ENCODE measurements at places on chromosomes 5 and 9.

DNA sequence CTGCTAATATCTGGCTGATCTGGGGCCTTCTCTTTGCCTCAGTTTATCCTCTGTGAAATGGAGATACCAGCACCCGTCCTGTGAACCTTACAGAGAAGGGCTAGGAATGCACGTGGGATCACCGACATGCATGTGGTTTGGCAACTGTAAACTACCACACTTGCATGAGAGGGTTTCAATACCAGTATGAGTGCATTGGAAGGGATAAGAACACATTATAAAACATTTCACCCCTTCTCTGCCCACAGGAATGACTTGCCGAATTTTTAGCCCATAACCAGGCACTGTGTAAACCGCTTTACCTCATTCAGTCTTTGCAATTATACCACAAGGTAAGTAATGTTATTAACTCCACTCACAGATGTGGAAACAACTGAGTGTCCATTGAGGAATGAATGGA is 8.9 kb upstream of the RAB14 start:
- DNase-seq: no peak

GRCh38 chr5:83703059-83703458 is 17.6 kb downstream of the HAPLN1 start:
- no peak for DNase-seq

DNA sequence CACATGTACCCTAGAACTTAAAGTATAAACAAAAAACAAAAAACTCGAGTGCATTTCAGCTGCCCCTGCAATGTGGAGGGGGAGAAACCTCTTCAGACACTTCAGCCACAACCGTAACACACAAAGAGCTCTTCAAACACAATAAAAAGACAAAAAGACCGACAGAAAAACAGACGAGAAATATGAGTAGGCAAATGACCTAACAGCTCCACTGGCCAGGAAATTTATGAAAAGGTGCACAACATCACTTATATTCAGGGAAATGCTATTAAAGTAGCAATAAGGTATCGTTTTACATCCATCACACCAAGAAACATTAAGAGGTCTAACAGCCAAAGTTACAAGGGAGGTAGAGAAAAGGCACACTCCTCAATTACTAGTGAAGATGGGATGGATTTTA is 6.2 kb downstream of the ZBED3 start:
- no peak for DNase-seq

DNA sequence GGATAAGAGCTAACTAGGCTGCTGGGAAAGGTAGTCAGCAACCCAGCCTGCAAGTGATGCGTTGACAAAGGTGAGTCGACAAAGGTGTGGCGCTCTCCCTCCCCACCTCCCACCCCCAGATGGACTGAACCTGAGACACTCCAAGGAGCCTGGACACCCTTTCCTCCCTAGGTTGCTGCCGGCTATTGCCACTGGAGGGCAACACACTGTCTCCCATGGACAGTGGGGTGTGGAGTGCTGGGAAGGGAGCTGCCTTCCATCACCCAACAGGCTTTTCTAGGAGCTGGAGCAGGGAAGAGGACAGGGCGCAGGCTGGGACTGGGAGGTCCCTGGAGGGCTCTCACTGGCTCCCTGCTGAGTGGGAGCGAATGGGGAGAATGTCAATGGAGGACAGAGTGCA is 75.4 kb upstream of the ARAP3 start:
- peak; percentile 84 for DNase-seq

DNA sequence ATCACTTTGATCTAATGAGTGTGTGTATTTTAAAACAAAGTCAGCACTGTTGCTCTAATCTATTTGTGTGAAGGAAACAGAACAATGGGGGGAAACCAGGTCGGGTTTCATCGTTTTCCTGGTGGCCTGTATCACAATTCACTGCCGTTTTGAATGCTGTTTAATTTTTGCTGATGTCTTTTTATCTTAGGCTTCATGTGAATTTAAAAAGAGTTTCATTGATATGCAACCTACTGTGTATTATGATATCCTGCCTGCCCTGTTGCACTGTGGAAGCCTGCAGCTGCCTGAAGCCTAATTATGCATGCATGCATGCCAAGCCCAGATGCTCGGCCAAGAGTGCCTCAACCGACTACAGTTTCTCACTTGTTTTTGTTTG is 307.5 kb downstream of the ZNF608 start:
- no peak for DNase-seq

DNA sequence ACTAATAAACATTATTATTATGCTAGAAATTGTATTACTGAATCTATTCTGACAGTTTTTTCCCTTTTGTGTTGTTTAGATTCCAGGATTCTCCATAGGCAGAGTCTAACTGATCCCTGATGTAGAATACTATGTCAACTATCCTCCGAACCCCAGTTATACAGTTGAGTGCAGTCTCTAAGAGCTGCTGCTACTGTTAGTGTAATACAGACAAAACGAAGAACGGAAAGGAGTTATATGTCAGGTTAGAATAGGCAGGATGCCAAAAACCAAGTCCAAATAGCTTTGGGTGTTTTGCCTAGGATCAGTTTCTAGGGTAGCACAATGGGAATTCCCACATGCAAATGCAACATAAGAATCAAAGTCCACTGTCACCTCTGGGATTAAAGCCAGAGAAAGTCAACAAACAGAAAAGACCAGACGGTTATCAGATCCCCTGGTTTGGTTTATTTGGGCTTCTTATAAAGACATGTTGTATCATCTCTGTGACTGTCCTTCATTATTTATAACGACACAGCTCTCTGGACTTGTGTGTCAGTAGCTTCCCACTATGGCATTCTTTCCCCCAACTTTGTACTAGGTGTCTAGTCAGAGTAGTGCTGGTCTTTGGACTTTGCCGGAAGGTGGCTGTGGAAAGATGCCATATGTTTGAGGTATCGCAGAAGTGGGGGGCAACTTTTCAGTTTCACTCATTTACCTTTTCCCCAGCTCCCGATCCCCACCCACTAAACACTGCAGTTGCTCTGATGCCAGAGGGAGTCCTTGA is 14.9 kb upstream of the TMEM38B start:
- no peak for DNase-seq

- DNase-seq: no peak
Measured at GRCh38 chr9:110115341-110115820, 92.6 kb downstream of the C9orf152 start.

GRCh38 chr9:122287214-122287720 is 22.6 kb downstream of the MRRF start:
- no peak for DNase-seq

DNA sequence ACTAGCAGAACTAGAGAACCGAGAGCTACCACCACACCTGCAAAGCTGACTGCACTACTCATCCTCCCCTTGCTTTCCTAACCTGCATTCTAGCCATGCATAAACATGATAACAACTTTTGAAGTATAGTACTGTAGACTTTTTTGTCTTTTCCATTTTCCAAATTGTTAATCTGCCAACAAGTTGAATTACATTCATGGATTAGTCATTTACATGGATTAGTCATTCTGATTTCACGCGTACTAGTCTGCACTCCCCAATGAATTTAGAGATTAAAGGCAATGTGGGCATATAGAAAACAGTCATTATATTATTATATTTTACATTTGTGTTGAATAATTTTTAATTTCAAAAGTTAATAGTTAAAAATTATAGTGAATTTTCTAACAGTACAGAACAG is 81.4 kb downstream of the EDIL3 start:
- no peak for DNase-seq

- no peak for DNase-seq
Measured at GRCh38 chr9:115192835-115193525, 75.0 kb upstream of the TNC start.

DNA sequence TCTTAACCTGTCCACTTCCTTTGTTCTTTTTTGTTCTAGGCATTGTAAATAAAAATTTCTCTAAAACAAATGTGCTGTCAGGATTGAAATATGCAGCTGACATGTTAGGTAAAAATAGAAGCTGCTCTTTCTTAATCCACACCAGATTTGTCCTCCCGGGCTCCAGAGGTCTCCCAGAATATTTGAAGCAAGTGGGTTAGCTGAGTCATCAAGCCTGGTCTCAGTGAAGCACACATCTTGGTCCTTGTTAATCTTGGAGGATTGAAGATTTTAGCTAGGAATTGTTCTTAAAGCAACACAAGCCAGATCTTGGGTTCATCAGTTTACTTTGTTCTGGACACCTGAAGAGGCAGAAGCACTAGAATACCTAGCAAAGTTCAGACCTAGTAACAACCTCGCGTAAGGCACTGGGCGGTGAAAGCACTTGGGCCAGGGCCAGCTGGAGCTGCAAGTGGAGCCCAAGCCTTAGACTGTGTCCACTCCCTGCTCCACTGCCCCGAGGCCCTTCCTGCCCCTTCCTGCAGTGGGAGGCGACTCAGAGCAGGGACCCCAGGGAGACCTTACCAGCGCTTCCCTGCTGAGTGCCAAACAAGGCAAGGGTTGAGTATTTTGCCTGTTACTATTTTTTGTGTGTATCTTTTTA is 36.5 kb downstream of the HABP4 start:
- DNase-seq: no peak

GRCh38 chr9:94685359-94685758 is 41.1 kb upstream of the AOPEP start:
- DNase-seq: no peak

- no peak for DNase-seq
Measured at GRCh38 chr9:106829666-106830408, 33.1 kb upstream of the ZNF462 start.

DNA sequence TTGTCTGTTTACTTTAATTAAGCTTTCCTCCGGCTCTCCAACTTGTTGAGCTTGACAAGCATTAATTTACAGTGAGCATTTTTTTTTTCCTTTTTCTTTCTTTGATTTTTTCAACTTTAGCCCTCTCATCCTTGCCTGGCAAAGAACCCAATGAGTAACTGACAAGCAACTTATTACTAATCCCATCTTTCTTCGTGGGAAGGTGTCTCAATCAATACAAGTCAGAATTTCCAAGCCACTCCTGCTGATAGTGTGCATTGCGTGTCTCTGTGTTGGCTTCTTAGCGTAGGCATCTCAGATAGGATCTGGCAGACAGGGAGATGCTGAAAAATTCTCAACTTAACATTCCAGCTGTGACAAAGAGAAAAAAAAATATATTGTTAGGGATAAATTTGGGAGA is 527.7 kb upstream of the WWC1 start:
- no peak for DNase-seq

- no peak for DNase-seq
Measured at GRCh38 chr9:76699971-76700370, 64.3 kb upstream of the PCA3 start.

DNA sequence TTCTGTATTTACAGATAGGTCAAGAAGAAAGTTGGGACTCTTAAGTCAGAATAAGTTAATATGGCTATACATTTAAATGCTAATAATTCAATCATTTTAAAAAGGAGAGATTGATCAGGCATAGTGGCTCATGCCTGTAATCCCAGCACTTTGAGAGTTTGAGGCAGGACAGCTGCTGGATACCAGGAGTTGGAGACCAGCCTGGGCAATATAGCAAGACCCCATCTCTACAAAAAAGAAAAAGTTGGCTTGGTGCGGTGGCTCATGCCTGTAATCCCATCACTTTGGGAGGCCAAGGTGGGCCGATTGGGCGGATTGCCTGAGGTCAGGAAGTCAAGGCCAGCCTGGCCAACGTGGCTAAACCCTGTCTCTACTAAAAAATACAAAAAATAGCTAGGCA is 15.0 kb upstream of the GLDC start:
- no peak for DNase-seq
